ENCODE measurements at places on chromosomes 6 and 20.

- no peak for DNase-seq
Measured at GRCh38 chr6:141463237-141463977, 669.3 kb upstream of the GJE1 start.

- DNase-seq: no peak
Measured at GRCh38 chr6:35605600-35605999, 83.1 kb downstream of the FKBP5 start.

GRCh38 chr6:158366363-158366762 is 54.1 kb downstream of the TULP4 start:
- no peak for DNase-seq

GRCh38 chr6:134535831-134536230 is 217.9 kb upstream of the SGK1 start:
- DNase-seq: no peak

GRCh38 chr6:34792605-34793500 is 970 bp downstream of the BLTP3A start:
- no peak for DNase-seq

GRCh38 chr20:51400051-51400926 is 142.2 kb downstream of the NFATC2 start:
- DNase-seq: peak; percentile 59

GRCh38 chr20:32943490-32944052 is 60.7 kb downstream of the SUN5 start:
- DNase-seq: no peak

DNA sequence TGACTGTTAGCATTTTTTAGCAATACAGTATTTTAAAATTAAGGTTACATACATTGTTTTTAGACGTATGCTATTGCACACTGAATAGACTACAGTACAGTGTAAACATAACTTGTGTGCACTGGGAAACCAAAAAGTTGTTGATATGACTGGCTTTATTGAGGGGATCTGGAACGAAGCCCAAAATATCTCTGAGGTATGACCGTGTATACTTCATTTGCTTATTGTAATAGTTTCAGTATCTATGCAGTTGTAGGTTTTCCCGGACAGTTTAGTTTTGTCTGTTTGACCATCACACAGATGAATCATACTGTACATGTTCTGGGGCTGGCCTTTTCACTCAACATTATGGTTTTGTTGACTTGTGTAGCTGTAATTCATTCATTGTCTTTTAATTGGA is 6.9 kb upstream of the ZBTB12 start:
- no peak for DNase-seq

DNA sequence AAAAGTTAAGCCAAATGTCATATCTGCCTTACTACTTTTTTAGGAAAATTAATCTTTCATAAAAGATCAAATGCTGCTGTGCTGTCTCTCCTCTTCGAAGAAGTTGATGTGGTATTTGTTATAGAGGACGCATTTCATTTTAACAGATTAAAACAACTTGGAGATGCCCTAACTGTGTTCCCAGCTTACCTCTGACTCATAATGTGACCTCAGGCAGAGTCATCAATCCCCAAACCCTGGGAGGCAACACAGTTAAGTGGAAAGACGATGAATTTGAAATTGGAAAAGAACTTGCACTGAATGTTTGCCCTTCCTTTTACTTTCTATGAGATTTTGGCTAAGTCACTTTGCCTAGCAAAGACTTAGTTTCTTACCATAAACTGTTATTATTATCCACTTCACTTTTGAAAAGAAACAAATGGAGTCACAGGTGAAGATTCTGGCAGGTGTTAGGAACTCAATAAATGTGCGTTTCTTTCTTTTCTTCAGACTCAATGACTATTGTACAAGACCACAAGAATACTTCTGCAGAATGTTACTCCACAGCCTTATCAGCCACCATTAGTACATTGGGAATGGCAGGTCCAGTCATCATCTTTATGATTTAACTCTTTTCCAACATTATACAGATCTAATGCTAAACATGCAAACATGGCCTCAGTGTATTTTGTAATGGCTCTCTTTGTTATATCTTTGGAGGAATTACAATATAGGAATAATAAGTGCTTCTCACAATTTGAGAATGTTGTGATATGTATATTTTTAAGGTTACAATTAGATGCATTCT is 102.6 kb downstream of the COL21A1 start:
- DNase-seq: no peak

DNA sequence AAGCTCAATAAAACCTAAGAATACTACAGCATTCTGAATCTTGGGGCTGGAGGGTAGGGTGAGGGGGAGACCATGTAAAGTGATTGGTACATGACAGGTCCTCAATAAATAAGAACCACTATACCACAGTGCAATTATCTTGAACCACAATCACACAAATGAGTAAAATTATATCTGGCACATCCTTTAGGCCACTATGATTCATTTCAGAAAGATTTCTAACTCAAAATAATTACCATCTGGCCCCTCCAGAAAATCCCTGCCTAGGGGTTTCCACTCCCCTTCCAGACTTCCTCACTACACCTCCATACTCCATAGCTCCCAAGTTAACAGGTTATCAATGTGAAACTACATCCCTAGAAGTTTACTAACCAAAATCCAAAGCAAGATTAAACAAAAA is 19.7 kb downstream of the AKIRIN2 start:
- DNase-seq: no peak

DNA sequence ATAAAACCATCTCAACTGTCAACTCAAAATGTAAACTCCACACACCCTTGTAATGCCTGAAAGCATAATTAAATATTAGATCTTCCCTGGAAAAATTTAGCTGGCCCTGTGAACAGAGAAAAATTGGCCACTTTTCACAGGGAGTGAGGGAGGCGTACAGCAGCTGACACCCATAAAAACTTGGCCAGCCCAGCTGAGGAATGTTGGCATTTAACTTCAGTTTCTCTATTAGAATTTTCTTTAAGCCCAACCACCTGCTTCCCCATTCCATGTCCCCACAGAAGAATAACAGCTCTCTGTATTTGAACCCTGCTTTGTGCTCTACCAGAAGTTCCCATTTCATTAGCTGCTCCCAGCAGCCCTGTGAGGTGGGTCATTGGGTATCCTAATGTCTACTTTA is 41.0 kb downstream of the PKHD1 start:
- no peak for DNase-seq

- DNase-seq: no peak
Measured at GRCh38 chr6:166929542-166930189, 26.7 kb downstream of the RNASET2 start.

DNA sequence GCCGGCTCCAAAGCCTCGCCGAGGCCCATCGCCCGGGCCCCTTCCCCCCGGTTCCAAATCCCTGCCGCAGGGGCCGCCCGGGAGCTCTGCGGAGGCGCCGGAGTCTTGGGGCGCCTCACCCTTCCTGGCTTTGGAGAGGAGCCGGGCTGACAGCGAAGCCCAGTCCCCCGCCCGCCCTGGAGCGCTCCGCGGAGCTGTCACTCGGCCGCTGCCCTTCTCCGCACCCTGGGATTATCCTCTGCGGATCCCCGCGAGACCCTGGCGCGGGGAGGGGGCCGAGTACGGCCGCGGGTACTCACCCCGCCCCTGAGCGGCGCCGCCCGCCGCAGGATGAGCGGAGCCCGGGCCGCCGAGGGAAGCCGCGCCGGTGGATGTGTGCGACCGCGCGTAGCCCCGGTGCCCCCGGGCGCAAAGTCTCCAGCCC is 343 bp downstream of the SNAP91 start:
- DNase-seq: no peak

- DNase-seq: no peak
Measured at GRCh38 chr6:113805811-113806495, 51.2 kb upstream of the MARCKS start.

DNA sequence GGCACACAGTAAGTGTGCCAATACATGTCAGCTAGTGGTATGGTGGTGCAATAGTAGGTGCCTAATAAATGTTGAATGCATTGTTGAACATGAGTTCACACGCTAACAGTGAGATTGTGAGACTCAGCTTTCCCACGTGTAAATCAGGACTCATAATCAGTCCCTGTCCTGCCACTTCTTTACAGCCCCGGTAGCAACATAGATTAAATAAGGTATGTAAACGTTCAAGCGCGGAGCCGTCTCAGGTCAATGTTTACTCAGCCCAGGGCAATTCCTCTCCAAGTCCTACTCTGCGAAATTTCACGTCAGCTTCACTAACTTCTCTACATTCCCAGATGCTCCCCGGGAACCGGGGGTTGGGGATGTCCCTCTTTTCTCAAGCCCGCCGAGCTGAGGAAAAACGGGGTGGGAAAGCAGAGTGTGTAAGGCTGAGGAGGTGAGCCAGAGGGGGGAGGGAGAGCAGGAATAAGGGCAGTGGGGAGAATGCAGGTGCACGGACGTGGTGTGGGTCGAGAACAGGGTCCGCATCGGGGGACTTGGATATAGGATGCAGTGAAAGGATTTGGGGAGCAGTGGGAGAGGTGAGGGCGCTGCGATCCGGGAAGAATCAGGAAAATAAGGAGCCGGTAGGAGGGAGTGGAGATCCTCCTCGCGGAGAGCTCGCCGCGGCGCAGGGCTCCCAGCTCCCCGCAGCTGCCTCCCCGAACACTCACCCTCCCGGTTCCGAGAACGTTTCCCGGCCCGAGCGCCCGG is 544 bp upstream of the TP53INP2 start:
- no peak for DNase-seq

DNA sequence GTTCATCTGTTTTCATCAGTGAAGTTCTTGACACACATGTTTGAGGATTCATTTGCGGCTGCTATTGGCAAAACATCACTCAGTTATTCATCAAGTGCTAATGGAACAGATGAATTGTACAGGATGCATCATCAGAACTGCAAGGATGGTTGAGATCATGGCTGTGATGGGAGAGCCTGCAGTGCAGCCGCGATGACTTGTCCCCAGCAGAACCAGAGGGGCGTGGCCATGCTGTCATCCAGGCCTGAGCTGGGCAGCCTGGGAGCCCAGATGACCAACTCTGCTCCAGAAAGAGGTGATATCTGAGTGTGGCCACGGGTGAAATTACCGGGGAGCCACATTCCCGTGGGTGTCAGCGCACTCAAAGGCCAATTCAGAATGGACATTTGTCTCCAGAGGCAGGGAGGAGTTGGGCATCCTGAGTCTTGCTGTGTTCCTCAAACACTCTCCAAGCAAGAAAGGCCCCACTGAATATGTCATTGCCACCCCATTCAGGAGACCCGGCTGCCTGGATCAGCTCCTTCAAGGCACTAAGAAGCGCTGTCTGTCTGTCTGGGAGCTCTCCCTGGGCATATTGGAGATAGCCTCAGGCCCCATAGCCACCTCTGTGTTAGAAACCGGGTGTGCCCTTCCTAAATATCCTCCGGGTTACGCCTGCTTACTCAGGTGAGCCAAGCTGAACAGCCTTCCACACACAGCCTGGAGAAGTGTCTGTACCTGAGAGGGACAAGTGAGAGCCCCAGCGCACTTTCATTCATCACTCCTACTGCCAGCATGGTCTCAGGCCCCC is 66.7 kb downstream of the SYNDIG1 start:
- no peak for DNase-seq

GRCh38 chr20:62500237-62500864 is 24.6 kb upstream of the GATA5 start:
- peak; percentile 43 for DNase-seq

DNA sequence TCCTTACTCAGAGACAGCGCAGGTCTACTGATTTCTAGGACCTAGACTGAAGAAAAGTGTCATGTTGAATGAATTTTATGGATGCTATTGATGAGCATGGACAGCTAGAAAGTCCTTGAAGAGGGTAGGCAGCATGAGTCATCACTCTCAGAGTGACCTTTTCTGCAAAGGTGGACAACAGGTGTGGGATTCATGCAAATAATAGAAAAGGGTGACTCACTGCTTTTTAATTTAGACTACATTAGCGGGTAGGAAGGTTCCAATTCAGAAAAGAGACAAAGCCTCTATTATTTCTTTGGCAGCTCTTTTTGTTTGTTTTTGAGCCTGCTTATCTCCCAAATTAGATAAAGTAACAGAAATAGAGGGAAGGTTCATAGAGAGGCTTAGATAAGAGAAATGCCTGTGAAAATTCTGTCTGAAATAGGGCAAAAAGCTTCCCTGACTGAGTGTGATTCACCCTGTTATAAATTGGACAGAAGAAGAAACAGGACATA is 191.4 kb downstream of the TENT5A start:
- no peak for DNase-seq

GRCh38 chr20:10428008-10428407 is 6.0 kb downstream of the MKKS start:
- DNase-seq: no peak

DNA sequence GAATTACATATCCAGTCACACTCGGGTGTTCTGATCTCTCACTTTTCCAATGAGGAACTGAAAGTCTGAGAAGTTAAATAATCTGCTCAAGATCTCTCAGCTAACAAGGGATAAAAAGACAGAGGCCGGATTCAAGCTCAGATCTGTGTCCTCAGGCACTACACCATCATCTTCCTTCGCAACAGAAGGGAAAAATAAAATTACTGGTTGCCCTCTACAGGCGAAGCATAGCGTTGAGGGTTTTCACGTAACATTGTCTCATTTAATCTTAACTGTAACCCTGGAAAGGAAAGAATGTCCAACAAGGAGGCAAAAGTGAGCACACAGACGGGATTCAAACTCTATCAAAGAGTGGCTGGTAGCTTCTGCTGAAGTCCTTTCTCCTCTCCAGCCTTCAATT is 67.8 kb upstream of the ANKEF1 start:
- no peak for DNase-seq

- DNase-seq: no peak
Measured at GRCh38 chr20:41889126-41889843, 271.1 kb upstream of the CHD6 start.

DNA sequence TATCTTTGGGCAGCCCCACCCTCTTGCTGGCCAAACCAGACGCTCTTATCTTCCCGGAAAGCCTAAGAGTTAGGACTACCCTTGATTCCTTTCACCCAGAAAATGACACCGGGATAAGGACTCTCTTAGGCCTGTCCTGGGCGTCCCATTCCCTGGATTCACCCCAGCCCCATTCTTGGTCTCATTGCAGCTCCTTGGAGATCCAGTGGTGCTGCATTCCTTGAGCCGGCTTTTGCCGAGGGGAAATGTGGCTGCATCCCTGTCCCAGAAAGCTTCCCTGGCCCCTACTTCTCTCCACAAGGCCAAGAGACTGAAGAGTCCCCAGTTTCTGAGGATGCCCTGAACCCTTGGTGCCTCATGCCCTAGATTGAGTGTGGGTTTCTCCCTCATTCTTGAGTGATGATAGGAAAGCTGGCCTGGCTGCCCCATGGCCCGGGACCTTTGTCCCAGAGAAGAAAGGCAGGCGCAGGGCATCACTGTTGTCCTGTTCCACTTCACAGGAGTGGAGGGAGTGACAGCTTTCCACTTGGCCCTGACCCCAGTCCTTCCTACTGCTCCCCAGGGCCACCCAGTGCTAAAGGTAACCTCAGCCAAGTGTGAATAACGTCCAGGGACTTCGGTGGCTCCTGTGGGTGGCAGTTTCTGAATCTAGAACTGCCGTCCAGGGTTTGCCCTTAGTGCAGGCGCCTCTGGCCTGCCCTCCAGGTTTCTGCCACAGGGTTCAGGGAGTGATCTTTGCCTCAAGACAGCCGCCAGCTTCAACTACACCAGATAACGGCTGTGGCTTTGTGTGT is 42.7 kb upstream of the MYL9 start:
- DNase-seq: no peak

DNA sequence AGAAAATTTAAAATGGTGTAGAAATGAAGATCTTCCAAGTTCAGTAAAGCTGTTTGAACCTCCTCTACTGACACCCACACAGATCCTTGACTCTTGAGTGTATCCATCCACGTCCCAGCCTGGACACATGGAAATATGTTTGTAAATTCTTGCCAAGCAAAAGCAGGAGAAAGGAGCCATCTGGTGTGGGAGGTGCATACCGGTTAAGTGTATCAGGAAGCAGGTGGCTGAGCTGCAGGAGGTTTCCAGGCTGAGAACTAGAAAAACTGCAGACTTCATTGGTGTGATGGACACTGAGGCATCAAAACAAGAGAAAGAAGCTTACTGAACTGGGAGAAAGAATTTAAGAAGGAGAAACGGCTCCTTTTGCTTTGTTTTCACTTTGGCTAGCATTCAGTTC is 229.9 kb upstream of the GRIK2 start:
- DNase-seq: no peak
